ENCODE measurements at places on chromosomes 16 and 17. TPM values are rescaled to one million over a fixed set of nuclear protein-coding genes. Genes with fewer than 3 reads are reported as not detected.

Gene TOM1L2
- 45.1 TPM for total RNA-seq

DNA sequence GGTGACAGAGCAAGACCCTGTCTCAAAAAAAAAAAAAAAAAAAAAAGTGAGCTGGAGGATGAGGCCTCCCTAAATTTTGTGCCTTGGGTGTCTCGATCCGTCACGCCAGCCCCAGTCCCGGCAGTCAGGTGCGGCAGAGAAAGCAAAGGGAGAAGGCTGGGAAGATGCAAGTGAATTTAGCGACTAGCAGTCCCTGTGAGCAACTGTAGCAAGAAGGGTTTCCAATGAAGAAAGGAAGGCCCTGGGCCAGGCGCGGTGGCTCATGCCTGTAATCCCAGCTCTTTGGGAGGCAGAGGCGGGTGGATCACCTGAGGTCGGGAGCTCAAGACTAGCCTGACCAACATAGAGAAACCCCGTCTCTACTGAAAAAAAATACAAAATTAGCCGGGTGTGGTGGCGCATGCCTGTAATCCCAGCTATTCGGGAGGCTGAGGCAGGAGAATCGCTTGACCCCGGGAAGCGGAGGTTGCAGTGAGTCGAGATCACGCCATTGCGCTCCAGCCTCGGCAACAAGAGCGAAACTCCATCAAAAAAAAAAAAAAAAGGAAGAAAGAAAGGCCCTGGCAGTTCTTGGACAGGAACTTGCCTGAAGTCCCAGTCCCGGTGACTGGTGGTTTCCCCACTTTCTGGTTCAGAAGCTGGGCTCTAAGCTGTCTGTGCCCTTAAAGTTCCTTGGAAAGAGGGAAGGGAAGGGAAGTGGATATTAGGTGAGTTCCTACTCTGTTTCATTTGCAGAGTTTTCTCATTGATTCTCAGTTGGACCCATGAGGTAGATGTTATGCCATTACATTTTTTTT is 1.8 kb upstream of the QPRT start:
- no peak overlapping the region for H3K4me3 ChIP-seq
- H3K27ac ChIP-seq, result no peak overlapping the region
- DNase-seq, result no peak
- H3K27me3 ChIP-seq, result no peaks in the 10 kb centered on the region
- H3K4me1 ChIP-seq, result peaks cover 13% of the 10 kb centered on the region

DNA sequence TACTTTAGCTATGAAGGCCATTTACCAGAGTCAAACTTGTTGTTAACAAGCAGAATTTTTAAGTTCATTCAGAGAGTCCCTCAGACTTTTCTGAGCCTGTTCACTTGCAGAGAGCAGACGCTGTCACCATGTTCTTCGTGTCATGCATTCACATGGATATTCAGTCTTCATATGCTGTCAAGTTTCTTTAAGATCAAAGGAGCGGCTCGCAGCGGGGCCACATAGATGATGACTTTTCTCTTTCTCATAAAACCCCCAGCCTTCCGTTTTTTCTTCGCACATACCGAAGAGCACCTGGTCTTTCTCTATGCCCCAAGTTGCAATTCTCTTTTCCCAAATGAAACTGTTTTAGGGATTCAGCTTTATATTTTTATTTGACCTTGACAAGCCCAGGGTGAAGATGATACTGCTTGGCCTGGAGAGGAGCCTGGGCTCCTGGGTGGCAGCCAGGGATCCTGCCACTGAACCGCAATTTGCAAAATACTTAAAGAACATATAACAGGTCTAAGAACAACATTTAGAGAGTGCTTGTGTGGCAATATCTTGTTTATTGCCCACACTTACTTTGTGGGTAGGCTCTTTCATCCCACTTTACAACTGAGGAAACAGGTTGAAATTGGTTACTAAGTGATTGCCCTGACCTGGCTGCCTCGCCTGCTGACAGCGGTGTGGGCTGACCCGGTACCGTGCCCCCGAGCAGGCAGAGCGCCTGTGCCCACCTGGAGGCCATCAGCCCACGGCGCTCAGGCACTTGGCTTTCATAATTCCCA is 22.9 kb downstream of the SEC14L1 start:
- no peaks in the 10 kb centered on the region for H3K36me3 ChIP-seq
- no peak for DNase-seq
- H3K4me1 ChIP-seq, result peaks cover 15% of the 10 kb centered on the region
- H3K4me3 ChIP-seq, result no peak overlapping the region
- H3K27me3 ChIP-seq, result no peaks in the 10 kb centered on the region
- peak overlapping the region; percentile 58 for H3K27ac ChIP-seq

- peaks cover 7% of the 10 kb centered on the region for H3K4me1 ChIP-seq
- no peak overlapping the region for H3K4me3 ChIP-seq
- no peaks in the 10 kb centered on the region for H3K27me3 ChIP-seq
- DNase-seq, result no peak
- H3K27ac ChIP-seq, result no peak overlapping the region
These were observed 3.3 kb upstream of the CSNK2A2 start for GRCh38 chr16:58201163-58201562.

DNA sequence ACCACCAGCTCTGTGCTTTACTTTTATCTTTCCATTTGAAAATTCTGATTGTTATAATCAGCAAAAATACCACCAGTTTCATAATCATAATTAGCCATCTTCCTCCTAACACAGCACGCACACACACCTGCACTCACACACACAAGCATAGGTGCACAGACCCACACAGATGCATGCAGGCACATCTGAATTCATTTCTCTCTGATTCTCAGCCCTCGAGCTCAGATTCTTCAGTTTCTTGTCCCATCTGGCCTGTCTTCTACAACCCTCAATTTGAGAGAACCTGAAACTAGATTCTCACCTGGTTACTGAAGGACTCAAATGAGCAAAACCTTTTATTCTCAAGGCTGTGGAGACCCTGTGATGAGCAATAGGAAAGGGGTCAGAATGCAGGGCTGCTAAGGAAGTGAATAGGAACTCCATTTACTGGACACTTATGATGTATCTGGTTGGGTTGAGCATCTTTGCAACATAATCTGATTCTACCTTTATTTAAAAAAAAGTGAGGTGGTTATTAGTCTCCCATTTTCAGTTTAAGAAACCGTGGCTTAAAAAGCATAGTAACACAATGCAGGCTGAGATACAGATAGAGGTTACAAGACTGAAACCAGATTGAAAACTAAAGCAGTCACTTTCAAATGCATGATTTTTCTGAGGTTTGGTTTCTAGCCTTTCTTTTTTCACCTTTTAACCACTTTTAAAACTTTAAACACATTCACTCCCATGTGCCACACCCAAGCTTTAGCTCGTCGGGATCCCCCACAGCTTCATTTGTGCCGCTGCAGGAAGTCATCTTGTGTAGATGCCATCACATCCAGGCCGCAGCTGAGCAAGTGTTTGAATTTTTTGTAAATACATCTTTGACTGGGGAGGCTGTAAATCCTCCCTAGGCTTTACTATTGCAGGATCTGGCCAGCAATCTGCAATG is 9.4 kb downstream of the KRT33A start:
- no peak for DNase-seq
- no peak overlapping the region for H3K4me3 ChIP-seq
- no peaks in the 10 kb centered on the region for H3K36me3 ChIP-seq
- no peaks in the 10 kb centered on the region for H3K27me3 ChIP-seq
- H3K27ac ChIP-seq, result no peak overlapping the region
- H3K4me1 ChIP-seq, result peaks cover 3% of the 10 kb centered on the region
